ENCODE measurements at places on chromosomes 3 and 15. TPM values are rescaled to one million over a fixed set of nuclear protein-coding genes. Genes with fewer than 3 reads are reported as not detected.
A peak's percentile ranks its signal among the peaks of the same experiment; 100 is the strongest.

DNA sequence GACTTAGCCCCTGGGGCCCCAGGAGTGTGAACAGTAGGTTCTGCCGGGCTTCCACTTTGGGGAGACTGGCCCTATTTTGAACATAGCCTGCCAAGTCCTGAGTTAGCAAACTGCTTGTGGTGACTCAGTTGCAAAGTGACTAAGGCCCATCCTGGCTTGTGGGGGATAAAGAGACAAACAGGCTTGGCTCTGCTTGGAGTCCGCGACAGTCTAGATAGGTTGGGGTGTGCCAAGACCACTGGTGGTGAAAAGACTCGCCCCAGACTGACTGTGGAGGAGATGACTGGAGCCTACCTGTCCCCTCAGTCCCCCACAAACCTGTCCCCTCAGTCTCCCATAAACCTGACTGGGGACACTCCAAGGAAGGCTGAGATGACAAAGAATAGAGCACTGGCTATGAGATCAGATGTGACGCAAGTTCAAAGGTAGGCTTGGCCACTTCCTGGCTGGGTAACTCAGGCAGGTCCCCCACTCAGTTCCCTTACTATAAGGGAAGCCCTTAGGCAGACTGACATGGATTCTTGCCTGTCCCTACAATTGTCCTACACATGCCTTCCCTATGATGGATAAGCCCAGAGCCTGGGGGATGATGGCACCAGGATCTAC, 4.3 kb downstream of the DNASE1L3 start:
- DNase-seq = peak; percentile 11

DNA sequence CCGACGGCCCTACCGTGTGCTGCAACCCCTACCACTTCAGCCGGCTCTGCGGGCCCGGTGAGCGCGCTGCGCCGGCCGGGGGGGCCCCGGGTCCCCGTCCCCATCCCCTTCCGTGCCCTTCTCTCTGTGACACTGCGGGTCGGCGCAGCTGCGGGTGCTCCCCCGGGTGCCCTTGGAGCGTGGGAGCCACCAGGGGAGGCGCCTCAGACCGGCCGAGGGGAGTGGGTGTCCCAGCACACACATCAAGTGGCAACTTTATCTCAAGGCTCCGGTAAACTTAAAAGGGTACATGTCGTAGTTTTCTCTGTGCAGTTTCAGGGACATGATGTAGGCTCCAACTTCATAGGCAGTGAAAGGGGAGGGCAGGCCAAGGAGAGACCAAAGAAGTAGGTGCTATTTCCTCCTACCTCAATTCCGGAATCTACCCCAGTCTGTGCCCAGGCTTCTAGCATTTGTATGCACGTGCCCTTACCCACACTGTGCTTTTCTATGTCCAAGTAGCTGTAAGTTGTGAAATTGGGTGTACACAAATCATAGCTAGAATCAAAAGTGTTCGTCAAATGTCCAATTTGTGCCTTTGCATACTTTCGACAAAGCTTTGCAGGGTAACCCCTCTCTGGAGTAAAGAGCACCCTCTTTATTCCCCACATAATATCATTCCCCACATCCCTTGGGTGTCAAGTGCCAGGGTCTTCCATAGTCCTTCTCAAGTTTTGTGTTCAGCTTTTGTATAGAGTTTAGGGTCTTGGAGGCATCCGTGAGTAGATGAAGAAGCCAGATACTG, 2.2 kb downstream of the SMAD6 start:
- DNase-seq = no peak

GRCh38 chr3:105039004-105039403, 327.7 kb upstream of the ALCAM start:
- no peak for DNase-seq

DNA sequence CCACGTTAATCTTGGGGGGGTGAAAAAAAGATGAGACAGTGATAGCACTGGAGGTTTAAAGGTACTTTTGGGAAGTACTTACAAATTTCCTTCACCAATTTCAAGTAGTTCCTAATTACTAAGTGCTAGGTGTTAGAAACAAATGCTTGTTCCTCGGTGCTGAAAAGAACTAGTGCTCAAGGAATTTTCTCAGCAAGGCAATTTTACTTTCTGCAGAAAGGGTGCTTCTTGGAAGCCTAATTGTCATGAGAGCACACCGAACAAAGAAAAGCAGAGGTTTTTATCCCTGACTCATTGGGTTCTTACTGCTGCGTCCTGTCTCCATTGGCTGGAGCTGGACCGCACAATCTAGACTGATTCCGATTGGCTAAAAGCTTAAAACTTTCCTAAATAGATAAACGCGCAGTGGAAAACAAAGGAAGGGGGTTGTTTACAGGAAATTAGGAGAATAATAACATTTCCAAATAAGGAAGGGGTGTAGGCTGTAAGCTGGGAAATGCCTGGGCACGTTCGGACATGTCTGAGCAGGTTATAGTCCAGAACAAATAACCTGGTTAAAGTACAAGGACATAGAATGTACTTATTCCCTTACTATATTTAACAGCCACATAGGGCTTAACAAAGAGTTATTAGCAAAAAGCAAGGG, 49.6 kb downstream of the CHD2 start:
- DNase-seq = no peak

DNA sequence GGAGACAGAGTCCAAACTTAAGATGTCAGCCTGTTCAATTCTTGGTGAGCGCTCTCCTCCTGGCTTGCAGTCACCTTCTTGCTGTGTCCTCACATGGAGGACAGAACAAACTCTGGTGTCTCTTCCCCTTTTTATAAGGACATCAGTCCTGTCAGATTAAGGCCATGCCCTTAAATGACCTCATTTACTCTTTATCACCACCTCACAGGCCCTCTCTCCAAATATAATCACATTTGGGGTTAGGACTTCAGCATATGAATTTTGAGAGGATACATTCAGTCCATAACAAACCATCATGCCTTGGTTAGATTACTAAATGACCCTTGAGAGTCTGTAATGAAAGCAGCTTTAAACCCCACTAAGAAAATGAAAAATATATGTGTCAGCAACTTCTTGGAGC, 175.2 kb downstream of the TAFA4 start:
- no peak for DNase-seq

DNA sequence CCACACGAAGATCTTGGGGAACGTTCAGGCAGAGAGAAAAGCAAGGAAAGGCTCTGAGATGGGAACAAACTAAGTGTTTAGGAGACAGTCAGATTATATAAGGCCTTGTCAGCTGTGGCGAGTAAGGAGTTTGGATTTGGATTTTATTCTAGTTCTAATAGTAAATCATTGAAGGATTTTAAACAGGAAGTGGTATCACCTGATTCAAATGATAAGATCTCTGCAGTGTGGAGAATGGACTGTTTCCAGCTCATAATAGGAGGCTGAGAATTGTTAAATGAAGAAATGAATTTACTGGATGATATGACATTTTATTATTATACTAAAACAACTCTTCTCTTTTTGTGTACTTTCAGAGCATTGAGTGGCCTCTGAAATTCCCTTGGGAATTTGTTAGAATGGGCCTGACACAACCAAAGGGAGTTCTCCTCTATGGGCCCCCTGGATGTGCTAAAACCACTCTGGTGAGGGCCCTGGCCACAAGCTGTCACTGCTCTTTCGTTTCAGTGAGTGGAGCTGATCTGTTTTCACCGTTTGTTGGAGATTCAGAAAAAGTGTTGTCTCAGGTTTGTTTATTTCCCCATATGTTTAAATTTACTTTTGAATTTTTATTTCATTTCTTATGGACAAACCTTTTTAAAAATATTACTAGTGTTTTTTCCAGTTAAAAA, 36.0 kb upstream of the GATM start:
- DNase-seq = no peak

DNA sequence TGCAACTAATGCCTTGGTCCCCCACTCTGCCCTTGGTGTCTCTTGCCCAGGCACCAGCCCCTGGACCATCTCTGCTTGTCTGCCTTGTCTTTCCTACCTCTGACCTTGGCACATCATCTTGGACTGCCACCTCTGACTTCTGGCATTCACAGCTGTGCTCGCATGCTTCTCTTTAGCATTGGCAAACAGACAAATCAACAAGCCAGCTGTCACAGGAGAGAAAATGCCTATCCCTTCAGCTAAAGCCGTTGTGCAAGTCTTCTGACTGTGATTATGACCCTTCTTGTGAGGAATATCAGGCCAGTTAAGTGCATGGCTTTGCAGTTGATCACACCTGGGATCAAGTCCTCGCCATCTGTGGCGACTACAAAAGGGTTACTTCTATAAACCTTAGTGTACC, 84.6 kb downstream of the PRICKLE2 start:
- DNase-seq = no peak

DNA sequence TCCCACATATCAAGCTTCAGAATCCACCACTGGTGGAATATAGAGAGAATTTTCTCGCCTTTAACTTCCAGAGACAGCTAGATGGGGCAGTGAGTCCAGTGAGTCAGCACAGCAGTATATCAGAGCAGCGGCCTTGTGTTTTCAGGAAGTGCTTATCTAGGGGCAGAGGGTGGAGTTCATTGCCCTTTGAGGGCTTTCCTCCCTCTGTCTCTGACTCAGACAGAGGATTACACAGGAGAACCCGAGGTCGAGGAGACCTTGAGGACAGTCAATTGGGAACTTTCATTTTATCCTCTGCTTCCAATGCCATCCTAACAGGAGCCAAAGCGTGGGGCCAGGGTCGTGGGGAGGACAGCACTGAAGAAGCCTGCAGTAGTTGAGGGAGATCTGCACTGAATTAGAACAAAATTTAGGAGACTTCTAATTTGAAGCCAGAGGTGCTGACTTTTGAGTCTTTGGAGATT, 109.6 kb upstream of the UMPS start:
- DNase-seq = peak; percentile 41

DNA sequence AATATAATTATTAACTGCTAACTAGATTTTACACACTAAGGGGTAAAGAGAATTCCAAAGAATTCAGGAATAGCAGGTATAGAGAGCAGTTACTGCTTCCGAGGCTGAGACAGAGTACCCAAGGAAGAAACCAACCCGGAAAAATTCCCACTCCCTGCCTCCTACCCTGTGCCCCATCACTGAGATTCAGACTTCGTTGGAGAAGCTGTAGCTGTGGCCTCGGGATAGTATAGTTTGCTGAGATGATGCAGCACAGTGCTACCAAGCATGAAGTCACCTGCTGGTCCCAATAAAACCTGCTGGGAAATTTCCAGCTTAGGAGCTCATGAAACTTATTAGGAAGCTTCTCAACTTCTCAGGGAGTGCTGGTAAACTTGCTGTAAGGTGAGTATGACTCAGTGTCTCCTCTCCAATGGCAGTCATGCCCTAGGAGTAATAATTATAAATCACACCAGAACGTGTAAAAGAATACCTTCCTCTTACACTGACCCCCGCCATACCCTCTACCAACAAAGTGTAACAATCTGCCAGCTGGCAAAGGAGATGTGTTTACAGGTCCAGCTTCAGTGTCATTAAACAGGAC, 215.2 kb upstream of the ROBO2 start:
- no peak for DNase-seq

- no peak for DNase-seq
These were observed 121.2 kb downstream of the ETFA start for GRCh38 chr15:76190070-76190564.

DNA sequence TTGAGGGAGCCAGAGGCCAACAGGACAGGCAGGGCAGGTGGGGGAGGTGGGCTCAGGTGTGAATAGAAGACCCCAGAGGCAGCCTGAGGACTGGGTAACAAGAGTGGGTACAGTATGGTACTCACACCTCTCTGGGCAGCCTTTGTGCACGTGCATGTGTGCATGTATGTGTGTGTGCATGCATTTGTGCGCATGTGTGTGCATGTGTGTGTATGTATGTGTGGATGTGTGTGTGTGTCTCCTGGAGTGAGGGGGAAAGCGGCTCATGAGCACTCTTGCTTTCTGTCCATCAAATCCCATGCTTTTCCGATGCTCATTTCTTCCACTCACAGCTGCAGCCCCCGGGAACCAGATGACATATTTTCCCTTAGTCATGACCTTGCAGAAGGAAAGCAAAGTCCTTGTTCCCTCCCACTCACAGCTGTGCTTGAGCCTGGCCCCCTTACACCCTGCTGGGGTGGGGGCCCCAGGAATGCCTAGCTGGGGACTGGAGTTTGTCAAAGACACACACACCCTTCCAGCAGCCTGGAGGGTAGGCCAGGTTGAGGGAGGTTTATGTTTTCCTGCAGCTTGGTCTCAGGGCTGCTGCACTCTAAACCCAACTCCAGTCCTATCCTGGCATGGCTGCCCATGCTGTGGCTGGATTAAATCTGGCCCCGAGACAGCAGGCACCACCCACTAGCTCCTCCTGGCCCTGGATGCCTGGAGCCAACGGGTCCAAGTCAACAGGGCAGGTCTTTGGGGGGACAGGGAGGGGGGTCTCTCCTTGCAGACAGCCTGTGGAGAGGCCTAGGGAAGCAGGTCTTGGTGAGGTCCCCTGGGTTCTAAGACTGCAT, 22.5 kb downstream of the CCDC33 start:
- DNase-seq = no peak

- DNase-seq = no peak
These were observed 901 bp downstream of the ALS2CL start for GRCh38 chr3:46692566-46692990.

DNA sequence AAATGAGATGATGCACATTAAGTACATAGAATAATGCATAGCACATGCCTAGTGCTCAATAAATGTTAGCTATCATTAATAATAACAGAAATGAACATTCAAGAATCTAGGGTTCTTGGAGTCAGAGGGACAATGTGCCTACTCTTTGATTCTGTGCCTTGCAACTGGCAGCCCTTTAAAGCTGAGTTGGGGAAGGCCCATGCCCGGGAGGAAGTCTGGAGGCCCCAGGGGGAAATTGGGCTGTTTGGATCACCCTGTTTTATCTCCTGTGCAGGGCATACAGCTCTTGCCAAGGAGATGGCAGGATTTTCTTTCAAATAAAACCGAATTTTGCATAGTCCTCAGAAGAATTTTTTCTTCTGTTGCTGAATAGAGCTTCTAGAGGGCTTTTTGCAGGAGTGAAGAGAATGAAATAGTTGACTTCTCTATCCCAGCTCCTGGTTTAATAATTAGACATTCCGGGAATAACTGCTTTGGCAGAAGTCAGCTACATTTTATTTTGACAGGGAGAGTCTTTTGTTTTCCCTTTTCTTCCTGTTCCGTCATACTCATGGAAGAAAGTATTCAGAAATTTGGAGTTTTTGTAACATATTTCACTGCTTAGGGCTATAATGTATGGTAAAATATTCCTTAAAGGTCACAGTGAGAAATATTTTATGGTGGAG, 18.0 kb upstream of the KCNAB1 start:
- DNase-seq = no peak

- DNase-seq = no peak
These were observed 22.8 kb downstream of the IDH3A start for GRCh38 chr15:78171864-78172472.

DNA sequence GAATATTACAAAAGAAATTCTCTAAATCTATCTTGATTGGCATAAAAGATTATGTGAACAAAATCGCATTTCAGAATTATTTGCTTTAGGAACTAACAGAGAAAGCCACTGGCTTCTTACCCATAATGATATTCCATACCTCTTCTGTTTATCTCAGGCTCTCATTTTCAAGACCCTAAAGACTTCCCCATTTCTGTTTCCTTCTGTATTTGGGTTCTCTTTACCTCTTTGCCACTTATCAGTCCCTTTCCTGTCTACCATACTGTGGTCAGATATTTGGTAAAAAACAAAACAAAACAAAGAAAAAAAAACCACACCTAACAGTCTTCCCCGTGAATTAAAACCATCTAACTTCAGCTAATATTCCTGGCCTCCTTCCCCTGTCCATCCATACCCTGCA, 108.5 kb downstream of the LRRC28 start:
- no peak for DNase-seq

The PLA2G4E gene
- total RNA-seq = not detected

The SERPINI2 gene
- not detected for total RNA-seq

The TRMT10C gene
- 19.1 TPM for total RNA-seq

Data from natural killer cell (primary cell).